B cell (primary cell): ENCODE measurements at places on chromosomes 13 and 19.
A peak's percentile ranks its signal among the peaks of the same experiment; 100 is the strongest.

GRCh38 chr13:20672772-20673171, 30.7 kb upstream of the IL17D start:
- no peaks in the 10 kb centered on the region for H3K27me3 ChIP-seq
- DNase-seq, result no peak

DNA sequence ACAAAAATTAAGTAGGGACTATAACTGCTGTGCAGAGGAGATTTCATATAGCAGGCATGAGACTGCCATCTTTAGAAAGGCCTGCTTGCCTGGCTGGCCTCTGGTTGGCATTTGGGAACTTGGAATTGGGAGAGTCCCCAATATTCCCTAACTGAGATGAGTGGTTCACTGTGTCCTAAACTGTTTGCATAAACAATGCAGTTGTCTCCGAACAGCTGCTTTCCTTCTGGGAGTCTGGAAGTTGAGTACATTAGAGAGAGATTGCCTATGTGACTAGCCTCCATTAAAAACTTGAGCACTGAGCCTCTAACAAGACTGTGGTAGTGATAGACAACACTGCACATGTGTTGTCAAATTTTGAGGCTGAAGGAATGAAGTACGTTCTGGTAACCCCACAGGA, 47.4 kb downstream of the STOML3 start:
- DNase-seq, result no peak
- no peaks in the 10 kb centered on the region for H3K36me3 ChIP-seq
- no peaks in the 10 kb centered on the region for H3K27me3 ChIP-seq
- H3K4me1 ChIP-seq, result no peaks in the 10 kb centered on the region

GRCh38 chr19:52566121-52566520, 4.0 kb upstream of the ZNF701 start:
- no peak for DNase-seq
- no peak overlapping the region for H3K27ac ChIP-seq
- H3K4me3 ChIP-seq, result no peak overlapping the region
- H3K27me3 ChIP-seq, result no peaks in the 10 kb centered on the region
- H3K36me3 ChIP-seq, result no peaks in the 10 kb centered on the region
- peaks cover 13% of the 10 kb centered on the region for H3K4me1 ChIP-seq

DNA sequence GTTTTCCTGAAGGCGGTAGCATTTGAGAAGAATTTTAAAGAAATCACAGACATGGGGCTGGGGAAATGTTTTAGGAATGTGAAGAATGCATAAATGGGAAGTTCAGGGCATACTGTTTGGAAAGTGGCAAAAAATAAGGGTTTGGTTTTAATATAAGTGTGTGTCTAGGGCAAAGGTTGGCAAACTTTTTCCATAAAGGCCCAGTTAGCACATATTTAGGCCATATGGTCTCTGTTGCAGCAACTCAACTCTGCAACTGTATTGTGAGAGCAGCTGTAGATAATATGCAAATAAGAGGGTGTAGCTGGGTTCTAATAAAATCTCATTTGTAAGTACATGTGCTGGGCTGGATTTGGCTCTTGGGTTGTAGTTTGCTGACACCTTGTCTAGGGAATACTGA, 521.9 kb downstream of the DIAPH3 start:
- no peak overlapping the region for H3K4me3 ChIP-seq
- H3K27ac ChIP-seq, result no peak overlapping the region
- H3K4me1 ChIP-seq, result no peaks in the 10 kb centered on the region
- H3K27me3 ChIP-seq, result no peaks in the 10 kb centered on the region
- DNase-seq, result no peak

DNA sequence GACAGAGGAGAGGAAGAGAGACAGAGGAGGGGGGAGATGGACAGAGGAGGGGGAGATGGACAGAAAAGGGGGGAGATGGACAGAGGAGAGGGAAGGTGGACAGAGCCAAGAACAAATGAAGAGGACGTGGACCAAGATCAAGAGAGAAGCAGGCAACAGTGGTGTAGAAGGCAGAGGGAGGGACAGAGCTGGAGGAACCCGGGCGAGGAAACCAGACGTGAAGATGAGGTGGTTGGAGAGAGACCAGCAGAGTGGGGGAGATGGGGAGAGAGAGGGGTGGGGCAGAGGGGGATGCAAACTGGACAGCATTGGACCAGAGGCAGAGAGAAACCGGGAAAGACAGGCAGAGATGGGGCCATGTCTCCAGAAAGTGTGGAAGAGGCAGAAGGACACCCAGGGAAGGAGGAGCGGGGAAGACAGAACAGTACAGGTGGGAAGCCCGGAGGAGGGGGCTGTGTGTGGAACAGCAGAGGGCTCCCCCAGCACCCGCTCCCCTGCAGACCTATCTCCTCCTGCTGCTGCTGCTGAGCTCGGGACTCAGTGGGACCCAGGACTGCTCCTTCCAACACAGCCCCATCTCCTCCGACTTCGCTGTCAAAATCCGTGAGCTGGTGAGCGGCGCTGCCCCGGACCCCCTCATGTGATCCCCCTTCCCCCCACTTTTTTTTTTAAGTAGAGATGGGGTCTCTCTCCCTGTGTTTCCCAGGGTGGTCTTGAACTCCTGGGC, 1.3 kb downstream of the FLT3LG start:
- DNase-seq, result peak; percentile 18
- peaks cover 60% of the 10 kb centered on the region for H3K4me1 ChIP-seq
- no peak overlapping the region for H3K4me3 ChIP-seq
- H3K36me3 ChIP-seq, result no peaks in the 10 kb centered on the region

DNA sequence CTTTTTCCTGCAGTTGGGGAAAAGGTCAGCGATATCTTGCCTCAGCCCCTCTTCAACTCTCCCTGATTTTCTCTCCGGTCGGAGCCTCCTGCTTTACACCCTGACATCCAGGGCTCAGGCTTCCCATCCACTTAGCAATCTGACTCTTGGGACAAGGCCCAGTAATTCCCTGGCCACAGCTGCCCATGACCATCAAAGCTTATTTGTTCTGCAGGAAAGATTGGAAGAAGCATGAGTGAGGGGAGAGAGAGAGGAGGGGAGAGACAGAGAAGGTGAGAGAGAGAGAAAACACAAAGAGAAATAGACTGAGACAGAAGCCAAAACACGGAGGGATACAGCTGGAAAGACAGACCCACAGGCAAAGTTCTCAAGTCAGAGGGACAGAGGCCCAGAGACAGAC, 13.7 kb downstream of the SYT3 start:
- no peaks in the 10 kb centered on the region for H3K27me3 ChIP-seq
- H3K27ac ChIP-seq, result no peak overlapping the region
- H3K4me1 ChIP-seq, result no peaks in the 10 kb centered on the region
- DNase-seq, result no peak

DNA sequence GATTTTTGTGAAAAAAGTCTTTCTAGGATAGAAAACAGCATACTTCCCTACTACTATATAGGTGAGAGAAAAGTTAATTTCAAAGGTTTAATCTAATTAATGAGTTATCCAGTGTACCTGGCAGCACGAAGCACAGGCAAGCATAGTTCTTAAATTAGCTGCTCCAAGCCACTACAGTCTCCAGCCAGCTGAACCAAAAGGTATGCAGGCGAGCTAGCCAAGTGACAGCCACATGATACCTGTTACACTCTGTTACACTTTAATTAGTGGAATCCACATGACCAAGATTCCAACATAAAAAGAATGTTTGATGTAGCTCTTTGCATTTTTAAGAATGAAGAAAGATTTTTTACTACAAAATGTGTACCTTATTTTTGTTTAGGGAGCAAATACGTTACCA, 15.5 kb downstream of the SLC25A30 start:
- H3K4me3 ChIP-seq, result no peak overlapping the region
- H3K36me3 ChIP-seq, result peaks cover 17% of the 10 kb centered on the region
- no peaks in the 10 kb centered on the region for H3K4me1 ChIP-seq
- no peak for DNase-seq
- no peak overlapping the region for H3K27ac ChIP-seq
